ENCODE measurements at places on chromosomes 4 and X.

- no peak for DNase-seq
These were observed 137.8 kb upstream of the RBPJ start for GRCh38 chr4:26183017-26183416.

GRCh38 chrX:41108007-41108406, 22.8 kb downstream of the USP9X start:
- no peak for DNase-seq

DNA sequence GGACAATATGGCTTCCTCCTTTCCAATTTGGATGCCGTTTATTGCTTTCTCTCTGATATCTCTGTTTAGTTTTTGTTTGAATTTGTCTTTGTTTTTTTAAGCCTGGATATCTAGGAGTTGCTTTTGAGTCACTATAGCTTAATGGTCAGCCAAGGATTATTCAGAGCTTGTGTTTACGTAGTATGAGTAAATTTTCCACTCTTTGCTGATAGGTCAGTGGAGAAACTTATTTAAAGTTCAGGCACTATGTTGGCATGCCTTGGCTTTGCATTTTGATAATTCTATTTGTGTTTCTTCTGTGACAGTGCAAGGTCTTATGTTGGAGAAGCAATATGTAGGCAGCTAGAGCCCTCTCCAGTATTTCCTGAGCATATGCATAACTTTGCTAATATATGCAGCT, 315.2 kb downstream of the GRID2 start:
- no peak for DNase-seq

DNA sequence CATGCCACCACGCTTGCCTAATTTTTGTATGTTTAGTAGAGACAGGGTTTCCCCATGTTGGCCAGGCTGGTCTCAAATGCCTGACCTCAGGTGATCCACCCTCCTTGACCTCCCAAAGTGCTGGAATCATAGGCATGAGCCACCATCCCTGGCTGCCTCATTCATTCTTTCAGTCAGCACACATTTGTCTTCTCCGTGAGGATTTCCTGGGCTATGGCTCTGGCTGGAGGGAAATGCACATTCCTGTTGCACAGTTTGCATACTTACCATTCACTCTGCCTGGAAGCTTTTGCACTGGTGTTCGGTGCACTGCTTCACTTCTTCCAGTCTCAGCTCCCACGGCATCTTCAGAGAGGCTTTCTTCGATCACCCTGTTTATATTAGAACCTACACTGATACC, 267.8 kb downstream of the STIM2 start:
- no peak for DNase-seq

DNA sequence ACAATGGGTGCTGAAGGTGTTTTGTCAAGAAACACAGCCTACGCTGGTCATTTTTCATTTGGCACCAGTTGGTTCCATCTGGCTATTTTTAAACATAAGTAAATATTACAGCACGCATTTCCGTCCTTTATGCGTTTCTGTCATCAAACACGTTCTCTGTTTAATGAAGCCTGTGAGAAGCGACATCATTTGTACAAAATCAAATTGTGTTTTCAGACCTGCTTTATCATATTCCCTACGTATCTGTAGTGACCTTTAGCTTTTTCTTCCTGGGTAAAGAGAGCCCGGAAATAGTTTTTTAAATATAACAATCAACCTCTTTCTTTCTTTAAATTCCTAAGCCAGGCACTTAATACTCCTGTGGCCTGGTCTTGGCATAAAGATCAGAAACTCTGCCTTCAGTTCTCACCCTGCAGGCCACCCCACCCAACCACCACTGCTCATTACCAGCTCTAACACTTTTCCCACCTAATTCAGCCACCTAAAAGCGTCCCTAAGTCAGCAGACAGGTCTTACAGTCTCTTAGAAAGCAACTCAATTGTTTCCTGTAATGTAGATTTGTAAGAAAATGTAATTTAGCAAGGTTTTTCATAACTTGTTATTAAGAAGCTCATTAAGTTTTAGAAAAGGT, 30.4 kb downstream of the ACSL1 start:
- no peak for DNase-seq

- no peak for DNase-seq
These were observed 192.7 kb downstream of the ZNF330 start for GRCh38 chr4:141413366-141413765.

DNA sequence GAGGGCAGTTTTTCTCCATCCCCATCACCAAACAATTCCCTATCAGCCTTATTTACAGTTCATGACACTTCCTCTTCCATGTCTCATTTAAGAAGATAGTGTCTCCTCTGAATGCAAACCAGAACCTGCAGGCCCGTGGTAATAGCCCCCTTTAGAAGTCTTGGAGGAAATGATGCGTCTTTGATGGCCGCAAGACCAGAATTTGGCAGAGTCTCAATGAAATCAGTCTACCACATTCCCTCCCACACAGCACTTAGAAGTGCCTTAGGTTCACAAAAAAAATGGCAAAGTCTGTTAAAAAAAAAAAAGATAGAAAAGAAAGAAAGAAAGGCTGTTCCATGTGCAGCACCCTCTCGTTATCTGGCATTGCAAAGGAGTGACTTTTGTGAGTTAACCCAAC, 2.1 kb upstream of the KDR start:
- no peak for DNase-seq

- no peak for DNase-seq
These were observed 37.7 kb upstream of the RAB33B start for GRCh38 chr4:139416073-139416673.

DNA sequence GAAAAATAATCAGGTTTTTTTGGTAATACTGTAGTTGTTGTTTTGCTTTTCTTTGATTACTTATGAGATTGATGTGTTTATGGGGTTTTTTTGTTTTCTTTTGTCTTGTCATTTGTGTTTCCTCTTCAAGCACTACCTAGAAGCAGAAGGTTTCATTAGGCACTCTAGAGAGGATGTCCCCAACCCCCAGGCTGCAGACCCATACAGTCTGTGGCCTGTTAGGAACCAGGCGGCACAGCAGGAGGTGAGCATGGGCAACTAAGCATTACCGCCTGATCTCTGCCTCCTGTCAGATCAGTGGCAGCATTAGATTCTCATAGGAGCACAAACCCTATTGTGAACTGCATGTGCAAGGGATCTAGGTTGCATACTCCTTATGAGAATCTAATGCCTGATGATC, 22.9 kb upstream of the NOCT start:
- DNase-seq = no peak

DNA sequence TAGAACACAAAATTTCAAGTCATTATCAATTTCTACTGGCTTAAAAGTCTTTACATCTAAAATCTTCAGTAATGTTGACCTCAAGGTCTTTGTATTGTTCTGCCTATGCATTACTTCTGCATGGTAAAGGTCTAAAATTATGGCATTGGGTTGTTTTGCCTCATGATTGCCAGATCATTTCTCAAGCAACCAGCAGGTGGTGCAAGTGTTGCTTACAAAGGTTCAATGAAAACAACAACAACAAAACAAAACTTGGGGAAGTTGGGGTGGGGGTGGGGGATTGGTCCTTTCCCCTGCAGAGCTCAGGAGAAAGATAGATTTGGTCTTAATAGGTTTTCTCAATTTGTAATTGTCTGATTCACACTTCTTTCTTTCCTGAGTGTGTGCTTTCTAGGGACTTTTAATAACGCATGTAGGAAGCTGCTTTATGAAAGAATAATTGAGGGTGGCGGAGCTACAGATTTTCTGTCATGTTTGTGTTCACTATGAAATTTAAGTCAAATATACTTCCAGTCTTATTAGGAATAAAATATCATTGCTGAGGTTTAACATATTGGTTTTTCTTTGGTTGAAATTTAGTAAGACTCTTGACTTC, 145.1 kb downstream of the COL4A5 start:
- no peak for DNase-seq

DNA sequence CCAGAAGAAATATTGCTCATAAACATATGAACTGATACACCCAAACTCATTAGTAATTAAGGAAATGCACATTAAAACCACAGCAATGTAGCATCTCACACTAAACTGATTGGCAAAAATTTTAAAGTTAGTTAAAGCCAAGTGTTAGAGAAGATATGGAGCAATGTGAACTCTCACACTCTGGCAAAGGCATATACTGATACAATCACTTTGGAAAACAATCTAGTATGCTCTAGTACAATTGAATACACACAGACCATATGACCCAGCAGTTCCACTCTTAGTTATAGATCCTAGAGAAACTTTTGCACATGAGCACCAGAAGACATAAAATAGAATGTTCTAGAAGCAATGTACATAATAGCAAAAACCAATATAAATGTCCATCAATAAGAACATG, 8.4 kb upstream of the AWAT1 start:
- DNase-seq = no peak

GRCh38 chr4:184950926-184951325, 67.4 kb upstream of the HELT start:
- DNase-seq = no peak

- no peak for DNase-seq
These were observed 33.2 kb downstream of the HTT start for GRCh38 chr4:3107691-3108121.

- no peak for DNase-seq
These were observed 17.2 kb upstream of the RTL9 start for GRCh38 chrX:110341189-110342035.

DNA sequence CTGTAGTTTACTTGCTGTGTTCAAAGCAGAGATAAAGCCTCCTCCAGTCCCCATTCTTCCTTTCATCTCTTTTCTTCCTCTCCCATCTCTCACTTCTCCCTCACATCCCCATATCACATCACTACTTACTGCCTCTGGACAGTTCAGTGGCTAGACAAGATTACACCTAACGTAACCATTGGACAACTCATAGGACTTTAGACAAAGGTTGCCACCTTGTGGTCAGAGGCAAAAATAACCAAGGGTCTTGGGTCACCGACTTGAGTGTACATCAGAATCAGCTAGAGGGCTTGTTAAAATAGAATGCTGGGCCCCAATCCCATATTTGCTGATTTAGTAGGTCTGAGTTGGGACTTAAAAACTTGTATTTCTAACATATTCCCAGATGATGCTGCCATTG, 109.3 kb upstream of the DGKK start:
- no peak for DNase-seq

DNA sequence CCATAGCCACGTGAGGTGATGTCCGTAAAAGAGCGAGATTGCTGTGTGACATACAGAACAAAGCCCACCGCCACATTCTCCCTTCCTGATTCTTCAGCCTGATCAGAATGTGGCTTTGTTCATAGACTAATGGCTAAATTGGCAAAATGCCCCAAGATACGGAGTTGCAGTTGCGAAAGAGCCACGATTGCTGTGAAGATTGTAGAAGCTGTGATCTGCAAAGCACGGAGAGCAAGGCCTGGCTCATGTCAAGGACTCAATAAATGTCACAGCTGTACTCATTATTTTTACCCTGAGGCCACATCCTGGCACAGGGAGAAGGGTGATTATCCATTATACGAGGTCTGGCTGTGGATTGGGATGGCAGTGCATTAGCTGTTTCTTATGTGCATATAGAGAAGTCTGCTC, 34.2 kb downstream of the ARSD start:
- DNase-seq = no peak

DNA sequence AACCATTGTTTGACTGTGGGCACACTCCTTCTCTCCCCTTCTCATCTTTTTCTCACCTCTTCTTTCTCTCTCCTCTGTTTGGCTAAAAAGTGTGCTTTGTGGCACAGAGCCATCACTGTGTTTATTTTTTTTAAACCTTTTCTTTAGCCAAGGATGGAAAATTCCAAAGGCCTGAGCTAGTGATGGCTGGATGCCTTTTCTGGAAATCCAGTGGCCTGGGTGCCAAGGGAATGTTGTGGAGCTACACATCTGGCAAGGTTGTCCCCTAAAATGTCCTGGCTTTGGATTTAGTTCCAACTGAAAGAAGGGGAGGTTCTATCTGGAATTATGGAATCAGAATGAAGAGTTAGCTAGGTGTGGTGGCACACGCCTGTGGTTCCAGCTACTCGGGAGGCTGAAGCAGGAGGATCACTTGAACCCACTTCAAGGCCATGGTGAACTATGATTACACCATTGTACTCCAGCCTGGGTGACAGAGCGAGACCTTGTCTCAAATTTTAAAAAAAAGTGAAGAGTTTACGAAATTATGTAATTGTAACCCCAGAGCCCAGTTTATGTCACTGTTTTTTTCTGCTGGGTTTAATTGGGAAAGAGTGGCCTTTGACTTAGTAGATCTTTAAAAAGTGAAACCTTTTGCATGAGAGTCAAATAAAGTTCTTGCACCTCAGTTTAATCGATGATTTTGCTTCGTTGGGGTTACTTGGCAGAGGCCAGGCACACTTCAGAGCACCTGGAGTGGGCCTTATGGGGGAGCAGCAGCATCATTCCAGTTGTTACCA, 17.7 kb downstream of the DOCK11 start:
- no peak for DNase-seq

- DNase-seq = no peak
These were observed 10.3 kb downstream of the CENPI start for GRCh38 chrX:101108284-101108683.

- no peak for DNase-seq
These were observed 78.3 kb downstream of the GASK1B start for GRCh38 chr4:158094413-158095134.

DNA sequence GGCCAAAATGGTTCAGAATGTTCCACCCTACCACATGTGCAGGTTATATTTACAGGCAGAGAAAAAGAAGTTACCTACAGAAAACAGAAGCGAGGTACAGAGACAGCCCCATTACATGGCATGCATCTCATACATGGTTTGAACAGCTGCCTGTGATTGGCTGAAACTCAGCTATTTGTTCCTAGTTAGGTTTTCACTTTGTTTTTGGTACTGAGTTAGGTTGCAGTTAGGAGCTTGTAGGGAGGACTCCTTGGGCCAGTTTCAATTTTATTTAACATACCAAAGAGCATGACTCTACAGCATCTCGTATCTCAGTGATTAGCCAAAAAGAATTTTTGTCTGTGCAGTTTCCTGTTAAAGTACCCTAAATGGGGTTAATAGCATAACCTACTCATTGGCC, 392.0 kb downstream of the MAPK10 start:
- DNase-seq = no peak

DNA sequence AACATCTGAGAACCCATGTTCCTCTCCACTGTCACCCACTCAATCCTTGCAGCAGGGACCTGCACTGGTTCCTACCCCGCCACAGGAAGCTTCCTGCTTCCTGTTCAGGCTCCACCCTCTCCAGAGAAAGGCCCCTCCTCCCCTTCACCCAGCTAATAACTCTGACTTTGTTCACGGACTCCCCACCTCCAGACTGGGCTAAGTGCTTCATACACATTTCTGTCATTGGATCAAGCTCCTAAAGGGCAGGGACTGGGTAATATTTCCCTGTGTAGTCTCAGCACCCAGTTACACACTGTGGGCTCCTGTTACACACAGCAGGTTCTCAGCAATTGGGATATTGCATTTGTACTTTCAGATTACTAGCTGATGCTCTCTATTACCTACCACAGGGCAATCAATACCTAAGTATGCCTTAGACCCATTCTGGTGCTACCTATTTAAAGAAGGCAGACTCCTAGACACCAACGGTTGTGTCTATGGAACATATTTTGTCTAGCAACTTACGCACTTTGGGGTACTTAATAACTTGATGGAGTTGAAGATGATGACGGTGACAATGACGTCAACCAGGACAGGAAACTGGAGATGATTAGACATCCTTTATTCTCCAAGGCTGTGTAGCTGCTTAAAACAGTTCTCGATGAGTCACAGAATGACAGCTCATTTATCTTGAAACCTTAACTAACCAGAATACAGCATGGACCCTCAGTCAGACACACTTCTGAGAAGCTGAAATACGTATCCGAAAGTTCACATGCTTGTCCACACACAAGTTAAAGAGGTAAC, 58.1 kb downstream of the MAML3 start:
- DNase-seq = no peak
